A549 treated with Mapracorat at 1 μM for 4 hours (cell line): ENCODE measurements at places on chromosomes 5 and 9. TPM values are rescaled to one million over a fixed set of nuclear protein-coding genes. Genes with fewer than 3 reads are reported as not detected.

PRDM12 gene
- total RNA-seq, result 0.23 to 0.39 TPM (median 0.29 TPM) in 5 replicates

FANCG gene
- 38.8 to 54.5 TPM (median 53.3 TPM) in 5 replicates for total RNA-seq

RASEF gene
- total RNA-seq, result 6.0 to 8.1 TPM (median 7.4 TPM) in 5 replicates

NXNL2 gene
- total RNA-seq, result 0.66 to 1.0 TPM (median 0.87 TPM) in 5 replicates

FOXD4L3 gene
- 0.08 to 0.16 TPM (median 0.10 TPM) in 3 of 5 replicates, not detected in the others for total RNA-seq

ITGA2 gene
- total RNA-seq, result 10.4 to 15.2 TPM (median 13.6 TPM) in 5 replicates

PCDHGB5 gene
- 1.6 to 2.6 TPM (median 2.2 TPM) in 5 replicates for total RNA-seq

DIPK1B gene
- total RNA-seq, result 5.8 to 9.8 TPM (median 8.7 TPM) in 5 replicates

PALM2AKAP2 gene
- 0.11 to 0.44 TPM (median 0.19 TPM) in 5 replicates for total RNA-seq

SPINK6 gene
- 0.45 to 1.1 TPM (median 0.57 TPM) in 5 replicates for total RNA-seq

STKLD1 gene
- 0.90 to 1.7 TPM (median 1.1 TPM) in 5 replicates for total RNA-seq

IFNB1 gene
- total RNA-seq, result not detected in 5 replicates

DAPK1 gene
- 15.8 to 22.0 TPM (median 20.1 TPM) in 5 replicates for total RNA-seq

INSL4 gene
- total RNA-seq, result 13.9 to 20.2 TPM (median 15.8 TPM) in 5 replicates

EIF4E1B gene
- total RNA-seq, result not detected in 5 replicates

SPINK7 gene
- total RNA-seq, result not detected in 5 replicates

DDX46 gene
- 51.4 to 68.6 TPM (median 62.7 TPM) in 5 replicates for total RNA-seq

RCL1 gene
- 43.3 to 50.5 TPM (median 47.6 TPM) in 5 replicates for total RNA-seq

NUTM2G gene
- total RNA-seq, result not detected in 5 replicates

HOMER1 gene
- 4.1 to 5.3 TPM (median 4.5 TPM) in 5 replicates for total RNA-seq

MAPK9 gene
- total RNA-seq, result 28.7 to 39.8 TPM (median 37.2 TPM) in 5 replicates

FOXD4L5 gene
- 0.05 TPM in 1 of 5 replicates, not detected in the others for total RNA-seq

RNF44 gene
- total RNA-seq, result 23.5 to 36.6 TPM (median 36.0 TPM) in 5 replicates

SPATA9 gene
- 0.28 to 0.38 TPM in 2 of 5 replicates, not detected in the others for total RNA-seq

CDO1 gene
- not detected in 5 replicates for total RNA-seq

OR1J2 gene
- not detected in 5 replicates for total RNA-seq

WDR36 gene
- total RNA-seq, result 12.7 to 17.4 TPM (median 14.6 TPM) in 5 replicates

ERP44 gene
- 14.3 to 15.4 TPM (median 15.1 TPM) in 5 replicates for total RNA-seq

HBEGF gene
- total RNA-seq, result 6.0 to 7.3 TPM (median 7.2 TPM) in 5 replicates

BHMT2 gene
- total RNA-seq, result not detected in 5 replicates

FOXD4L6 gene
- not detected in 5 replicates for total RNA-seq
